Neural crest cell (in vitro differentiated cells): ENCODE measurements at places on chromosomes 6 and 20. TPM values are rescaled to one million over a fixed set of nuclear protein-coding genes. Genes with fewer than 3 reads are reported as not detected.

DNA sequence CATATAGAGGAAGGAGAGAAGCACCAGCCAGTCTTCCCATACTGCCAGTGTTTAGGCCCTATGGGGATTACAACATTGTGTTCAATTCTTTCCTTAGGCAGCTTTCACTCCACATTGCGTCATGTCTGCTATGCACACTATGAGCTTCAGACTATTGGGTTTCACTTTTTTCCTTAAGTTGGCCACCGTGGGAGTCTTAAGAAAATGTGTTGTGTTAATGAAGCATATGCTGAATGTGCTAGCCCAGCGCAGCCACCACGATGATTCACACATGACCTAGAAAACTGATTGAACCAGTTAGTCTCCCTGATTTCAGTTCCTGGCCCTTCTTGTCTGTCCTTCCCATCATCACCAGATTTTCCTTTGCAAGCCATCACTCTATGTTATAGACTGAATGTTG, 21.5 kb downstream of the TUBB2B start:
- no peak for DNase-seq

- no peak for DNase-seq
These were observed 99.5 kb downstream of the IPCEF1 start for GRCh38 chr6:154257067-154257466.

- no peak for DNase-seq
These were observed 96.4 kb upstream of the MRPS10 start for GRCh38 chr6:42313941-42314570.

DNA sequence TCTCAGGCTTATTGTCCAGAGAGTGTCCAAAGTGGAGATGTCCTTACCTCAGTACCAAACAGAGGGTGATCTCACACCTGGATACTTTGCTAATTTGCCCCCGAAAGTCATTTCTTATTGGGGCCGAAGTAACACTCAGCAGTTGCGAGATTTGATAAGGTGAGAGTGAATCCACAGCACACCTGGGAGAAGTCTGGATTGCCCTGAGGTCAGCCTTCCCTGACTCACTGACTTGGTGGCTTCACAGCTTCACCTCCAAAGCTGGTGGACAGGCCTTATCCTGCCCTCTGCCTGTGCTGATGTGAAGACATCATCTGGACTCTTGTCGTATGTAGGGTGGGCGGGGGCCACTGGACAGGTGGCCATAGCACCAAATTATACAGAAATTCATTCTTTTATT, 101.9 kb upstream of the ARMC2 start:
- DNase-seq: no peak

Gene HLA-DMB
- total RNA-seq: 0.59 and 0.63 TPM in 2 replicates

DNA sequence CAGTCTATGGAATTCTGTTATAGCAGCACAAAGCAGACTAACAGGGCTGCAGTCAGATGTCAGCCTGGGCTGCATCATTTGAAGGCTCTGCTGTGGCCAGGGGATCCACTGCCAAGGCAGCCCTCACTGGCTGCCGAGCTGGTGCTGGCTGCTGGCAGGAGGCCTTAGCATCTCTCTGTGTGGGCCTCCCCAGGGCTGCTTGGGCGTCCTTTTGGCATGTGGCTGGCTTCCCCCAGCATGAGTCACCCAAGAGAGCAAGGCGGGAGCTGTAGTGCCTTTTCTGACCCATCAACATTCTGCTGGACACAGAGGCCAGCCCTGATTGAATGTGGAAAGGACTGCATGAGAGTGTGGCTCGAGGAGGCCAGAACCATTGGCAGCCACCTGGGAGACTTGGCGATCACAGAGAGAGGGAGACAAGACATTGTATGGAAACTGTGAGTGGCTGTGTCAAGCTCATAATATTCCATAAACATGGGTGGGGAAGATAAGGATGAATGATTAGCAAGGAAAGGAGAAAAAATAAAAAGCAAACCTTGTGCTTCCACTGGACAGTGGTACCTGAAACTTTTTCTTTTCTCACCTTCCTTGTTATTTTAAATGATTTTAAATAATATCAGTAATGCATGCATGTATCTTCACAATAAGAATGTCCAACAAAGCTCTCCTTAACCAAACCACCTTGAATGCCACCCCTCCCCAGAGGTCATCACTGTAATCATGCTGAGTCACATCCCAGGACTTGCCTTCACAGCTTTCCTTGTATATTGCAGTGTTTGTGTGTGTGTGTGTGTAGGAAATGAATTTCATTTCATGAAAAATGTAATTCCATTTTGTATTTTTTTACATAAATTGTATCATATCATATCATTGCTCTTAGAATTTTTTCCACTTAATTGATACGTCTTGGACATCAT, 55.0 kb upstream of the VSX1 start:
- no peak for DNase-seq
